AG08396 (cell line): ENCODE measurements at places on chromosomes 7 and 10.
A peak's percentile ranks its signal among the peaks of the same experiment; 100 is the strongest.

GRCh38 chr10:33229252-33229948 is 105.1 kb downstream of the NRP1 start:
- DNase-seq, result no peak

- no peak for DNase-seq
Observed at GRCh38 chr10:96703358-96703757, 17.0 kb downstream of the PIK3AP1 start.

- DNase-seq, result peak; percentile 13
Observed at GRCh38 chr10:62772186-62772974, 32.1 kb upstream of the ADO start.

- DNase-seq, result no peak
Observed at GRCh38 chr7:114502454-114503254, 88.0 kb downstream of the FOXP2 start.

DNA sequence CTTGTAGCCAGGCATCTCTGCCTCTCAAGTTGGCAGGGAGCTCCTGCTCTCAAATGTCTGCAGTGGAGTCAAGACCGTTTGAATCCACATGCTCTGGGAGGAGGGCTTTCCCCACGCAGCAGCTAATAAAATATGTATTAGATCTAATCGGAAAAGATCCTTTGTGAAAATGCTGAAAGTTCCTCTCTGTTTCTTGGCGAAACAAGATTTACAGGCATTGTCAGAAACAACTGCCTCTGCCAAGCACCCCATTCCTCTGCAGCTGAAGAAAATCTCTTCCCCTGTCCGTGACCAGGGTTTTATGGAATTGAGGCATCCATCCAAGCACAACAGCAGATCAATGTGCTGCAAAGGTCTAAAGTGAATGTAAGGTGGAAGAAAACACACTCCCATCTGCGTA is 165.8 kb downstream of the TCERG1L start:
- DNase-seq, result no peak

DNA sequence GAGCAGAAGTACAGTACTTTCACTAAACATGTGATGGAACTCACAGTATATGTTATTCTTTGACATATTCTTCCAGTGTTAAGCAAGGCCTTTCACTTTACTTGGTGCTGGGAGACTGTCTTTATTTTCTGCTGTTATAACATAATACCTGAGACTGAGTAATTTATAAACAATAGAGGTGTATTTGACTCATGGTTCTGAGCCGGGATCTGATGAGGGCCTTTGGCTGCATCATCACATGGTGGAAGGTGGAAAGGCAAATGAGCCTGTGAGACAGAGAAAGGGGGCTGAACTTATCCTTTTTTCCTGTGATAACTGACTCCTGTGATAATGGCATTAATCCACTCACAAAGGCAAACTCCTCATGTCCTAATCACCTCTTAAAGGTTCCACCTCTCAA is 1.4 kb downstream of the SUPV3L1 start:
- no peak for DNase-seq

- no peak for DNase-seq
Observed at GRCh38 chr10:110992006-110992800, 72.8 kb downstream of the SHOC2 start.
